Epithelial cell of proximal tubule (primary cell): ENCODE measurements at places on chromosomes 1 and 21. TPM values are rescaled to one million over a fixed set of nuclear protein-coding genes. Genes with fewer than 3 reads are reported as not detected.

SELL gene
- total RNA-seq = not detected in 2 replicates

CLDN14 gene
- 2.6 and 5.1 TPM in 2 replicates for total RNA-seq

IL10 gene
- not detected in 2 replicates for total RNA-seq

ASCL5 gene
- total RNA-seq = not detected in 2 replicates

FAM151A gene
- total RNA-seq = not detected in 2 replicates

LY9 gene
- not detected in 2 replicates for total RNA-seq

TCHH gene
- total RNA-seq = under 0.01 TPM in 1 of 2 replicates, not detected in the other

CBS gene
- total RNA-seq = 51.9 and 65.7 TPM in 2 replicates

FUBP1 gene
- total RNA-seq = 81.2 and 133 TPM in 2 replicates

PDZK1 gene
- total RNA-seq = 2.9 and 5.0 TPM in 2 replicates

C1QC gene
- total RNA-seq = not detected in 2 replicates

ZBED6 gene
- total RNA-seq = 4.8 and 13.6 TPM in 2 replicates

C1orf226 gene
- 2.5 and 5.9 TPM in 2 replicates for total RNA-seq

HEYL gene
- total RNA-seq = 0.14 and 1.3 TPM in 2 replicates

ANGPTL3 gene
- total RNA-seq = not detected in 2 replicates

DSCAM gene
- 0.06 and 0.07 TPM in 2 replicates for total RNA-seq

UTS2 gene
- total RNA-seq = not detected in 2 replicates

ADORA1 gene
- total RNA-seq = 3.7 and 12.3 TPM in 2 replicates

WDR47 gene
- total RNA-seq = 8.0 and 10.3 TPM in 2 replicates

F13B gene
- not detected in 2 replicates for total RNA-seq

MIXL1 gene
- 0.51 TPM in 1 of 2 replicates, not detected in the other for total RNA-seq

SKI gene
- 13.5 and 20.2 TPM in 2 replicates for total RNA-seq

SLC22A15 gene
- 1.6 and 2.6 TPM in 2 replicates for total RNA-seq

TRIM17 gene
- total RNA-seq = 1.7 and 10.4 TPM in 2 replicates

COL8A2 gene
- total RNA-seq = 0.06 and 0.65 TPM in 2 replicates

WNT9A gene
- total RNA-seq = 2.1 and 2.7 TPM in 2 replicates

PBX1 gene
- total RNA-seq = 3.0 and 4.4 TPM in 2 replicates

GBP6 gene
- total RNA-seq = 0.40 and 0.65 TPM in 2 replicates

IGSF5 gene
- total RNA-seq = 0.40 and 0.87 TPM in 2 replicates

SH2D1B gene
- total RNA-seq = 0.07 and 0.23 TPM in 2 replicates

SHISAL2A gene
- total RNA-seq = 0.17 TPM in 1 of 2 replicates, not detected in the other

SIPA1L2 gene
- 5.3 and 8.0 TPM in 2 replicates for total RNA-seq

MROH7 gene
- total RNA-seq = not detected in 2 replicates

ARMH1 gene
- total RNA-seq = not detected in 2 replicates

TFF3 gene
- total RNA-seq = 0.29 and 1.0 TPM in 2 replicates

OR2M3 gene
- not detected in 2 replicates for total RNA-seq

CAPZA1 gene
- total RNA-seq = 215 and 311 TPM in 2 replicates

EFNA1 gene
- 26.3 and 45.3 TPM in 2 replicates for total RNA-seq
